ENCODE measurements at places on chromosomes 4 and X. TPM values are rescaled to one million over a fixed set of nuclear protein-coding genes. Genes with fewer than 3 reads are reported as not detected.
A peak's percentile ranks its signal among the peaks of the same experiment; 100 is the strongest.

DNA sequence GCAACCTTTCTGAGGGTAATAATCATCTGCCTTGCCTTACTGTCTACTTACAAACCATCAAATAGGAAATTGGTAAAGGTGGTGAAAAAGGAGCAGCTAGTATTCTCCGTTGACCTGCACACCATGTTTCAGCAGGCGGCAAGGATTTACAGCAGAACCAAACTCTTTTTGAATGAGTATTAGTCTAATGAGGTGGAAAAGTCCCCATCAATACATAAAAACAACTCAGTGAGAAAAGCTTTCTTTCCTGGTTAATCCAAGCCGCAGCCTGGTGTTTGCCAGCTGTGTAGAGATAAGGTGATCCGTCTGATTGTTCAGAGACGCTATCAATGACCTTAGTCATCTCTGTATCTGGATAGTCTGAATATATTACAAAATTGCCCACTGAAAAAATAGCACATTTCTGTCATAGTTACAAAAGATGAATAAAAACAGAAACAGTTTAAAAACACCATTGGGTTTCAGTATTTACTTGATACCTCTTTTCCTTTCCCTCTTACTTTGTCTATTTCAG, 110.4 kb upstream of the TBC1D9 start:
- no peak for DNase-seq

GRCh38 chr4:118774989-118775388, 60.9 kb downstream of the SEC24D start:
- no peak for DNase-seq

The PLP1 gene
- not detected for total RNA-seq

DNA sequence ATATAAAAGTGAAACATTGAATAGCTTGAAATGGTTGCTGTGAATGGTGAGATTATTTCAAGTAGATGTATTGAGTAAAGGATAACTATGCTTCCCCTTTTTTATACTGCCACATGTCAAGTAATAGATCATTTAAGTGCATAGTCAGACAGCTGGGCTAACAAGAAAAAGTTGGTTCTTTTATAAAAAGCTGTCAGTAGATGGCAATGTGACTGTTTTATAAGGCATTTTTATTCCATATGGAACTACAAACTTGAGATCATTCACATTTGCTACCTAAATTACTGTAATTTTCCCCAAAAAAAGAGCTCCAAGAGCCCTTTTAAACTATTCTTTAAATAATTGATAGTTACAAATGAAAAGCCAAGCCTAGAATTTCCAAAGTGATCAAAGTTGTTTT, 831.0 kb downstream of the C4orf33 start:
- DNase-seq, result no peak

The FGB gene
- not detected for total RNA-seq

DNA sequence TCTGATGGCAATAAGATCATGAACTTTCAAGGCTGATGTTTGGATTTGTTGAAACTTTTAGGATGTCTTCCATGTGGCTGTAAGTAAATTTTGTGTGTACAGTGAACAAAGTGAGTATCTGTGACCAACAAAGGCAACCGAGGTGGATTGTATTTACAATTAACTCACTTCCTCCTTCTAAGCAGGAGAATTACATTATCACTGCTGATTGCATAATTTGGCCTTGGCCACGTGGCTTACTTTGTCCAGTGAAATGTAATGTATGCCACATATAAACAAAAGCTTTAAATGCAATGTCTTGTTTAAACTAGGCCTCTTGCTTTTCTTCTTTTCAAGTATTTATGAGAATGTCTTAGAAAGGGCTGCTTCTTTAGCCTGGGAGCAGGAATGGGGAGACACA, 66.3 kb upstream of the MAD2L1 start:
- DNase-seq, result no peak

GRCh38 chr4:17898553-17899055, 87.8 kb downstream of the NCAPG start:
- DNase-seq, result no peak

DNA sequence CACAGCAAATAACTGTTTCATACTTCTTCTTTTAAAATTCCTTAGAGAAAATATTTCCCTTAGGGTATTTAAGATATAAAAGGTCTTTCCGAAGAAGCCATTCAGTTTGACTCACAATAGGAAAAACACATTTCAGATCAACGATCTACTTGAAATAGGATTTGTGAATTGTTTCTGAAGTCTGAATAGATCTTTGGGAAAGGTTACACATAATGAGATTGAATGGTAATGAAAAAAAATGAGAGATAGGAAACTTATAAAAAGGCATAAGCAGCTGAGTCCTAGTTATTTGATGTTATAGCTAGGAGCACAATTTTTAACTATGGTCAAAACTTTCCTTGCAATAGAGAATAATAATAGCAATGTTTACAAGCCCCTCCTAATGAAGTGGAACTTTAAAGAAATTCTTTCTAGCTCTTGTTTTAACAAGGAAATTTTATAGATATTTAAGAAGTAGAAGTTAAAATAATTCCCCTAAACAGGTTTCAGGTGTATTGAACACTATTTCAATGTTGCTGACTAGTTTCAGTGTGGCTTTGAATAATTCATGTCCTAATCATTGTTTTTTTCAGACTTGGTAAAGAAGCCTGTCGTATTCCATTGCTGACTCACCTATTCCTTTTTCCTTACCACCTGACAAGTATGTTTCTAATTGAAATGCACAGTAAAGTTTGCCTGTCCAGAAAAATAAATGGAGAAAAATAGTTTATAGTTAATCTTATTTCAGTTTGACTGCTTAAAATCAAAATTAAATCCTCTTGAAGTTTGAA, 89.1 kb downstream of the PCDH18 start:
- no peak for DNase-seq

- no peak for DNase-seq
Observed at GRCh38 chr4:116838609-116839008, 246.8 kb downstream of the TRAM1L1 start.

DNA sequence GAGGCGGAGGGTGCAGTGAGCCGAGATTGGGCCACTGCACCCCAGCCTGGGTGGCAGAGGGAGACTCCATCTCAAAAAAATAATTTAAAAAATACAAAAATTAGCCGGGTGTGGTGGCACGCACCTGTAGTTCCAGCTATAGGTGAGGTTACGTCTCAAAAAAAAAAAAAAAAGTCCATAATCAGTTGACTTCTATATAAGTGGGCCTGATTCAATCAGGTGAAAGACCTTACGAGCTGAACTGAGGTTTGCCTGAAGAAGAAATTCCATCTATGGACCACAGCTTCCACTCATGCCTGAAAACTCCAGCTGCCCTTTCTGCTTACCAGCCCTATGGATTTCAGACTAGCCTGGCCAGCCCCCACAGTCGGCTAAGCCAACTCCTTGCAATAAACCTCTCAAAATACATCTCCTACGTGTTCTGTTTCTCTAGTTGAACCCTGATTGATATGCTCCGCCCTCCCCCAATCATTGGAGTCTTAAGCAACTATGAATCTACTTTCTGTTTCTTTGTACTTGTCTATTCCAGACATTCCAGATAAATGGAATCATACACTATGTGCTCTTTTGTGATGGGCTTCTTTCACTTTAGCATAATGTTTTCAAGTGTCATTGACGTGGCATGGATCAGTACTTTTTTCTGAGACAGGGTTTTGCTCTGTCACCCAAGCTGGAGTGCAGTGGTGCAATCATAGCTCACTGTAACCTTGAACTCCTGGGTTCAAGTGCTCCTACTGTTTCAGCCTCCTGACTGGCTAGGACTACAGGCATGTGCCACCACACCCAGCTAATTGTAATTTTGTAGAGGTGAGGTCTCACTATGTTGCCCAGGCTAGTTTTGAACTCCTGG, 36.6 kb downstream of the SAT1 start:
- no peak for DNase-seq

GRCh38 chrX:134566506-134566905, 91.8 kb downstream of the PLAC1 start:
- DNase-seq, result no peak

DNA sequence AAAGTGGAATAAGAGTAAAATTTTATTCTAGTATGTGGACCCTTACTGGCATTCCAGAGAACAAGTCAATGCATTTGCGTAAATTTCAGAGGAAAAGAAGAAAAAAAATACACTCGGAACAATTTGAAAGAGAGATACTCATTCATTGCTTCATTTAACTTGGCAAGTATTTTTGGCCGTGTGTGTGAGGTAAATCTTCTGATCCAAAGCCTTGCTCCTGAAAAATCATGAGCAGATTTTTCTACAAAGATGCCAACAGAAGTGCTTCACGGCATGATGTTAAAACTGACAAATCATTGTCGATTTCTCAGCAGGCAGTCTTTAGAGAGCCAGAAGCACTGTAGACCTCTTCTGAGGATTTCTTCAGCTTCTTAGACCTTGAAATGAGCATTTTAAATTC, 194.0 kb downstream of the COX18 start:
- DNase-seq, result no peak

DNA sequence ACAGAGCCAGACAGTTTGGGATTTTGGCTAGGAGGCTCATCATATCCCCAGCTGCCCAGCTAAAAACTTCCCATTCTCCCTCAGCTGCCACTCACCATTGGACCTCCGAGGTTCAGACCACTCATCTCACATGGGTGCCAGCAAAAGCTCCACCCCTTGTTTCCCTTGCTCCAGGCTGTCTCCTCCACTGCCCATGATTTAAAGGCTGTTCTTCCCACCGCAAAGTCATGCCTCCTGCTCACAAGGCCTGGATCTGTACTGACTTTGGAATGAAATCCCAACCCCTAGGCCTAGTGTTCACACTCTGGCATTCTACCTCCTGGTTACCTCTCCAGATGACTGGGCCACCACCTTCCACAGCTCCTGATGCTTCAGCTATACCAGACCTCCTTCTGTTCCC, 142.2 kb upstream of the EOLA2 start:
- DNase-seq, result no peak

The NUDT10 gene
- 0.99 TPM for total RNA-seq

DNA sequence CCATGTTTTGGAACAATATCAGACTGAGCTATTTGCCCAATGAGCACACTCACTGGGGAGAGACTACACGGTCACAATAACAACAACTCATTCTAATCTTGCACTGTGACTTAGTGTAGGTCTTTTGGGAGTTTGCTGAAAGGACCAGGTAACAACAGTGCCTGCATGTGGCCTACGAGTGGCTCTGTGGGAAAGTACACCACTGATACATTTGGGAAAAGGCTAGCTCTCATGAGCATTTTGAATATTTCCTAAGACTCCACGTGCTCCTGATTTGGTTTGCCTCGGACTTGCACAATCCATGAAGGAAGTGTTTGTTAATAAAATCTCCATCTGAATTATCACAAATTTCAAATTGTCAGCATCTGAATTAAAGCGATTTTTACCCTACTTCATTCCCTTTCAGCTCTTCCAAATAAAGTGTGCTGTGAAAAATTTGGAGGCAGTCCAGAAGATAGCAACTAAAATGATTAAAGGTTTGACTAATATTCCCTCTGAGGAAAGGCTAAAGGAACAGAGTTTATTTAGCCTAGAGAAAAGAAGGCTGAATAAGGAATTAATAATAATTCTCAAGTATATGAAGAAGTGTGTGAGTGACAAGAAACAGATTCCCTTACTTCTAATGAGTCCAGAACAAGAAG, 406.4 kb downstream of the PPARGC1A start:
- no peak for DNase-seq

GRCh38 chrX:64885850-64886249, 90.4 kb downstream of the ZC4H2 start:
- no peak for DNase-seq

DNA sequence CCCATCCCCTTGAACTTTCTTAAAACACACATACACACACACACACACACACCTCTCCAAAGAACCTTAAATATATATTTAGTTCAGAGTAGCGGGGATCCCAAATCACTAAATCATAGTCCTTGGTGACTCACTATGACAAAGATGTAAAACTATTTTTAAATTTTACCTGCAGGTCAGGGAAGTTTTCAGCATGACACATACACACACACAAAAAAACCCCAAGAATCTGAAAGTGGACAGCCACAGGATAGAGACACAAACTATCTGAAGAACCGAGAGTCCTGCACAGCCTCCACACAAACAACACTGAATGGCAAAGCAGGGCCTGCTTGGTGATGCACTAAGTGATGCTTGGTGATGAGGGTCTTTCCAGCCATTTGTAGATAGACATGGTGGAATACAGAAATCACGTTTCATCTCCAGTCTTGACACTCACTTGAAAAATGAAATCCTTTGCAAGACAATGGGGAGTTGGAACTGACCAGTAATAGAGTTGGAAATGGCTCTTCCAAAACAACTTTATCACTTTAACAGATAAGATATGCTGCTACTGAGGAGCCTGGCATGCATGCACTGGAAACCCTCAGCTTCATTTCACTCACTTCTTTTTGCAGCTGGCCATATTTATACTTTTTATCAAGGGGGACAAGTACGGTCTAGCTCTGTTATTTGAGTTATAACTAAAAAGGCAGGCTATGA, 307.3 kb downstream of the RAPGEF2 start:
- no peak for DNase-seq

- DNase-seq, result no peak
Observed at GRCh38 chr4:17528551-17529165, 13.7 kb downstream of the CLRN2 start.

The SLIT2 gene
- total RNA-seq, result not detected

- no peak for DNase-seq
Observed at GRCh38 chr4:61220556-61220955, 20.4 kb downstream of the ADGRL3 start.

The DMP1 gene
- total RNA-seq, result not detected

DNA sequence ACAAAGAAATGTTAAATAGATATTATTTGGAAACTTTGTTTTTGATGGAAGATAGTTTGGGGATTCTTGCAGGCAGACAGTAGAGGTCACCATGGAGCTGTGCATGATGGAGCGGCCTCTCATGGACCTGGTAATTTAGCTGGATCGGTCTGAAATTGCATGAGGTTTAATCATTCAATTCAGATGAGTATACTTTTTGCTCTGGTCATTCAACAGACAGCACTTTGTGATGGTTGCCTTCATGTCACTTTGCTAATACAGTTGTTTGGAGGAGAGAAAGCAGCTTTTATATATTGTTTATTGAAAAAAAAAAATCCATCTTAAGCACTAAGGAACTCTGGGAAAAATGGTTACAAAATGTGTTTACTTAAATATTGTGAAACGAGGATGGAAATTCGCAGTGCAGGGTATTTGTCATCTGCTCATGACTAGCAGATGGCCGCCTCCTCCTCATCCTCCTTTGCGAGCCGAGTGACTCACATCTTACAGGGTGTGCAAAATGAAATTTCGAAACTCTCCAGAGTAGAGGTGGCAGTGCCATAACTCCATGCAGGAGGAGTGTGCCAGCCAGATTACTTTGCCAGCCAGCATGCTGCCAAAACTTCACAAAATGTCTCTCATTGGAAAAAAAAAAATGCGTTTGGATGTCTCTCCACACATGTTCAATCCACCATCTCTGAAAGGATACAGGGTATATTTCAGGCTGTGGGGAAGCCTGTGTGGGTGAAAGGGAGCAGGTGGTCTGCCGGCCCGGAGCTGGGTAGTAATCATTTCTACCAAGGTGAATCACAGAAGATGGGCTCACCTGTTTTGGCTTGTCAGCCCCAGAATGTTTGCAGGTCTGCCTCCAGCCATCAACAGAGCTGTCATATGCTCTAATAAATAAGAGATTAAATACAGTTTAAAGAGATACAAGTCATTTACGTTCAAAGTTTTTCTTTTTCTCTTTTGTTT, 314.9 kb upstream of the DIPK2B start:
- DNase-seq, result peak; percentile 49
